Right cardiac atrium (tissue), 5 donors: ENCODE measurements at places on chromosomes 5 and 9.

DNA sequence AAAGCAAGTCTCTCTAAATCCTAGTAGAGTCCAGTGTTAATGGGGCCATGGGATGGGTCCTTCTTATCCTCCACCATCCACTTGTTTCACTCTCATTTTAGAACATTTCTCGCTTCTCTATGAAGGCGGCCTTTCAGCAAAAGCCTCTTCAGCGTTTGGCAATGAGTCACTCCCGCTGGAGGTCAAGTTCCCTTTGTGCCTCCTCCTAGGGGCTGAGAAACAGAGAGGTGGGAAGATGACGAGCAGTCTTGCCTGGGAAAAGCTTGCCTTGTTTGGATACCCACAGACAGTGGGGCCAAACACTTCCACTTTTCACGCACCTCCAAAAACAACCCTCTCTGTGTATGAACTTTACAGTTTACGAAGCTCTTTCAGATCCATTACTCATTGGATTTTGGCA, 168.8 kb downstream of the GABBR2 start:
- no peak for DNase-seq

GRCh38 chr9:92666912-92667532, 2.9 kb downstream of the IPPK start:
- DNase-seq = no peak

GRCh38 chr5:144151026-144151425, 19.4 kb downstream of the YIPF5 start:
- no peak for DNase-seq

- peak; percentile 28 for DNase-seq
These were observed 28.8 kb downstream of the ASS1 start for GRCh38 chr9:130473566-130473965.

DNA sequence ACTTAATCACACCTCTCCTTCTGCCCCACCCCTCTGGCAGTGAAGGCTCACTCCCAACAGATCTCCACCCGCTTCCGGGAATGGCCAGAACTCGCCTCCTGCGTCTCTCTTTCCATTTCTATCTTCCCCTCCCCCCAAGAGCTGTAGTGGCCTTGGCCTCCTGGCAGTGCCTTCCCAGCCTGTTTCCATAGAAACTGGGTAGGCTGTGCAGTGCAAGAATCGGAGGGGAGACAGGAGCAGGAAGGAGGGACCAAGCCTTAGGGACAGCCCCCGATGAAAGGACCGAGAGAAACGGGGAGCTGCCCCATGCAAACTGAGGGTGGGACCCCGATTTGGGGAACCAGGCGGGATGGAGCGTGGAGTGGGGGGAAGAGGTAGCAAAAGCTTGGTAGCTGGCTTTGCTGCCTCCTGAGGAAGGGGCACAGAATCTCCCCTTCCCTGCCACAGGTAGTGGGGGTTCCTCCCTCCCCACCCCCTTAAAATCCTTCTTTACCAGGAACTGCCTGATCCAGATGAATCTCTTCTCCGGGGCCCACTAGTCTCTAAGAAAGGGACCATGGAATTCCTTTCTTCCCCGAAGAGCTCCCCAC, 4.5 kb upstream of the PCDH1 start:
- DNase-seq = no peak

DNA sequence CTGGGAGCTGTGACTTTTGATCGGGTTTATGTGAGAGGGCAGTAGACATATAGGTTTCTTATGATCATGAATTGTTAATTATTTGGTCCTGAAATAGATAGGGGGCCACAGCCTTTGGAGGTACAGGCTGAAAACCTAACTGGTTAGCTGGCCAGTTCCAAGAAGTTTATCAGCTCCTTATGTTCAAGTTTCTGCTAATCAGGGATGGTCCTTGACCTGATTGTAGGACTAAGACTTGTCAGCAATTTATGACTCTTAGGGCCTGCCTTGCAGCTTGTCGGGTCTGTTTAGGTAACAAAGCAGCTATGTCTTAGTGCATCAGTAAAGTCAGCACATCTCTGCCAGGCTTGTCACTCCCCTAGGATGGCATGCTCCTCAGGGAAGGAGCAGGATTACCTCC, 151.8 kb upstream of the RUSC2 start:
- no peak for DNase-seq

DNA sequence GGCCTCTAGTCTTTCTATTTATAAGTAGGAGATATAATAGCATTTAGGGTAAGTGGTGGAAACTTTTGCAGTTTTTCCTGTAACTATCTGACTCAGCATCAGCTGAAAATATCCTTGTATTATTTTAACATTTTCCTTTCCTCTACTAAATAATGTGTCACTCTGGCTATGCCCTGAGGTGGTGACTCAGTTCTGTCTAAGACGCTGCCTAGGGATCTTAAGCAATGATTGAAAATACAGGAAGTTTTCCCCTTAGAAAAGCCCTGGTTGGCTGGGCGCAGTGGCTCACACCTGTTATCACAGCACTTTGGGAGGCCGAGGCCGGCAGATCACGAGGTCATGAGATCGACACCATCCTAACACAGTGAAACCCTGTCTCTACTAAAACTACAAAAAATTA, 9.3 kb upstream of the EDIL3 start:
- DNase-seq = no peak

- DNase-seq = no peak
These were observed 1431.0 kb upstream of the WWC1 start for GRCh38 chr5:166860426-166860825.
